ENCODE measurements at places on chromosomes 3 and 15.

DNA sequence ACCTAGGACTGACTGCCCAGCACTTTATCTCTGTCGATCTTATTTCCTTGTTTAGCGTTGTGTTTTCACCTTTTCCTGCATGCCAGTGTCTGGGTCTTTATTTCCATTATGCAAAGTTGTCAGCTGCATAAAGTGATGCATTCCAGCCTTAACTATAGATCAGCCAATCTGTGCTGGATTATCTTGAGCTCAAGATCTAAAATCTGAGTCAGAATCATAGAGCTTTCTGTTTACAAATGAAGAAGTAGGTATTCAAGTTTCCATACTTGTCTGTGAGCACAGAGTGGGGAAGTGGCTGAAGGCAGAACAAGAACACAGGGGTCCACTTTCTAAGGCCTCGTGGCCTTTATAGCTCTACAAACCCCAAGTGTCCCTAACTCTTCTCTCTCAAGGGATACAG is 82.4 kb upstream of the PLCL2 start:
- no peak for DNase-seq

GRCh38 chr3:169303660-169304059 is 359.9 kb downstream of the MECOM start:
- no peak for DNase-seq

GRCh38 chr15:57335293-57335715 is 41.0 kb upstream of the CGNL1 start:
- DNase-seq: no peak

GRCh38 chr3:152769523-152769922 is 65.4 kb upstream of the P2RY1 start:
- no peak for DNase-seq

DNA sequence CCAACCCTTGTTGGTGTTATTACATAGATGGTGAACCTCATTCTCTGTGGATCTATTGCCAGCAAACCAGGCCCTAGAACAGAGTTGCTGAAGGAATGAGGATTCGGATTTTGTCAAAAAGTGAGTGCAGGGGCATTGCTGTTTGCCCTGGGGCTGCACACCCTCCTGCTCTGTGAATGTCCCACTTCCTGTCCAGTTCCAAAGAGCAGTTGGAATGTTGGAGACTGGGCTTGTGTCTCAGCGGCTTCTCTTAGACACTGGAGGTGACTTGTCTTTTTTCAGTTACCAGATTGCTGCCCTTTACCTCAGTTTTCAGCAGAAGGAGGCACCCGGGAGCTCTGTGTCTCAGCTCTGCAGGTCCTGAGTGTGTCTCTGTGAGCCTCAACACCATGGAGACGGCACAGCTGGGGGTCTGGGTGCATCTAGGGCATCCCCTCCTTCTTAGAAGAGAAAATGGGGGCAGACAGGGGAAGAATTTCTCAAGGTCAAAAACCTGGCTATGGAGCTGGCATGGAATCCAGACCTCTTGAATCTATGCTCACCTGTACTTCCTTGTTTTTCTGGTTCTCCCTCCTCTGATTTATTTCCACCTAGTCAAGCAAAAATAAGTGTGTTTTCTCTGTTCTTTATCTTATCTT is 46.3 kb downstream of the LIMD1 start:
- no peak for DNase-seq

DNA sequence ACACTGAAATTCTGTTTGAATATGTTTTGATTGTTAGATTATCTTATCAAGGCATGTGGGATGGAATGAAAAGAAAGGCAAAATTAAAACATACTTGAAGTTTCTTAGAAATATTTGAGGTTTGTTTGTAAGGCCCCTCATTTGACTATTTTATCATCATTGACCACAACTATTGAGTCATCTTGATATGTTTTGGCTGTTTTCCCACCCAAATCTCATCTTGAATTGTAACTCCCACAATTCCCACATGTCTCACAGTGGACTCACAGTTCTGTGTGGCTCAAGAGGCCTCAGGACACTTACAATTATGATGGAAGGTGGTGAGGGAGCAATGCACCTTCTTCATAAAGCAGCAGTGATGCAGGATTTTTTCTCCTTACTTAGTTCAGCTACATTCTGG is 917.1 kb downstream of the PLOD2 start:
- DNase-seq: no peak

GRCh38 chr15:80514071-80514780 is 110.0 kb downstream of the ARNT2 start:
- no peak for DNase-seq

GRCh38 chr3:62226601-62227339 is 146.6 kb downstream of the FEZF2 start:
- DNase-seq: no peak

GRCh38 chr15:74889883-74890664 is at the start of gene MPI:
Gene MPI, plus strand, starts transcription at chr15:74890042. Its CDS starts 32 bp downstream, at chr15:74890074.
- DNase-seq: no peak

- no peak for DNase-seq
These were observed 140.4 kb upstream of the TP63 start for GRCh38 chr3:189490749-189491148.

DNA sequence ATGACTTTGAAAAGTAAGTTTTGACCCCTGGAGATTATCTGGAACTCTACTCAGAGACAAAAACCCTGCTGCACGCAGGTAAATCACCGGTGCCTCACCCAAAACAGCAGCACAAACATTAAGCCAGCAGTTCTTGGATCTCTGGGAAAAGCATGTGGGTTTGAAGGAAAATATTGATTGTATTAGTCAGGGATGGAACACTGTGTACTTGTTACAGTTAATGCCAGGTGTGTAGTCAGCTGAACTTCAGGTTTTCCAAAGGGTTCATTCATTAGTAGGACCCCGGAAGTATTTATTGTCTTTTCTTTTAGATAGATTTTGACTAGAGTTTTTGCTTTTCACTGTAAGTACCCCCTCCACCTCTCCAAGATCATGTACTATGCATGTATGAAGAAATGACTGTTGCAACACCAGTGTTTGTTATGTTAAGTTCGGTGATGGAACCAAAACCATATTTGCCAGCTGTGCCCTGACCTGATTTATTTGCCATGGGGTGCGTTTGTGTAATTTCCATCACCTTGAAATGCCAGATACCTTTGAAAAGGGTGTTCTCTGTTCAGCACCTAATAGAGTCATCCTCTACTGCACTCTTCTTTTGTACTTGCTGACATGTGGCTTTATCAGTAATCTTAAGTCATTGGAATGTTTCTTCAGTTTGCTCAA is 14.5 kb downstream of the ARHGEF26 start:
- DNase-seq: no peak

GRCh38 chr3:140103166-140103565 is 168.2 kb downstream of the CLSTN2 start:
- DNase-seq: no peak

DNA sequence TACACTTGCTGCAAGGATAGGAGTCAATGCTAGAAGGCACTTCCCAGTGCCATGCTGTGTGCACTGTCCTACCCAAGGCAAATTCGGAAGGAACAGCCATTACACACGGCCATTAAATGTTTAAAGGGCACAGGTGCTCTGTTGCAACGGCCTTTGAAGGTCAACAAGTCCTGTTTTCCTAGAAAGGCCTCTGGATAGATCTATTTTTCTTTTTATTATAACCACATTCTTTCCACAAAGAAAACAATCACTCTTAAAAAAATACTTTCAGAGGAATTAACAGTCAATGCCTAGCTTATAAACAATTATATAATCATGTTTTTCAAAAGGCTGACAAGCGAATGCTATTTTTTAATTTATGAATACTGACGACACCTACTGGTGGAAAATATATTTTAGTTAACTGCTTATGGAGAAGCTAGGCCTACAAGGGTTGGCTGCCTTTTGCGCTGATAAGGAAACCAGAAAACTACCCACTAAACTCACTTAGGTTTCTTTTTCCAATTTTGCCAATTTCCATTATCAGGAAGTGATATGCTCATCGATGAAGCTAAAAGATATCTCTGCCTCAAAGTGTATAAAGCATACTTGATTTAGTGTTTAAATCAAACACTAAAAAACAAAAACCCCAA is 2.4 kb downstream of the ARHGEF3 start:
- peak; percentile 42 for DNase-seq

- no peak for DNase-seq
These were observed 72.3 kb downstream of the TAMM41 start for GRCh38 chr3:11774296-11774877.

GRCh38 chr3:42273361-42273760 is 7.4 kb upstream of the CCK start:
- DNase-seq: no peak

- no peak for DNase-seq
These were observed 137.0 kb downstream of the TMCO5A start for GRCh38 chr15:38071211-38071972.

- DNase-seq: no peak
These were observed 14.6 kb downstream of the UBAP1L start for GRCh38 chr15:65100442-65100841.

- no peak for DNase-seq
These were observed 618.6 kb downstream of the NLGN1 start for GRCh38 chr3:174016186-174016585.

All from SK-N-MC (cell line).